Activated CD8-positive, alpha-beta memory T cell treated with anti-CD3 and anti-CD28 coated beads for 48 hours (primary cell): ENCODE measurements at places on chromosomes 4 and X.

- DNase-seq, result no peak
Measured at GRCh38 chr4:114038762-114039387, 59.4 kb upstream of the ARSJ start.

GRCh38 chr4:119659576-119659975 lies 31.0 kb upstream of the PDE5A start:
- no peak for DNase-seq

- DNase-seq, result no peak
Measured at GRCh38 chrX:110462957-110463356, 104.3 kb downstream of the RTL9 start.

GRCh38 chrX:107662824-107663223 lies 34.5 kb downstream of the PRPS1 start:
- DNase-seq, result no peak

DNA sequence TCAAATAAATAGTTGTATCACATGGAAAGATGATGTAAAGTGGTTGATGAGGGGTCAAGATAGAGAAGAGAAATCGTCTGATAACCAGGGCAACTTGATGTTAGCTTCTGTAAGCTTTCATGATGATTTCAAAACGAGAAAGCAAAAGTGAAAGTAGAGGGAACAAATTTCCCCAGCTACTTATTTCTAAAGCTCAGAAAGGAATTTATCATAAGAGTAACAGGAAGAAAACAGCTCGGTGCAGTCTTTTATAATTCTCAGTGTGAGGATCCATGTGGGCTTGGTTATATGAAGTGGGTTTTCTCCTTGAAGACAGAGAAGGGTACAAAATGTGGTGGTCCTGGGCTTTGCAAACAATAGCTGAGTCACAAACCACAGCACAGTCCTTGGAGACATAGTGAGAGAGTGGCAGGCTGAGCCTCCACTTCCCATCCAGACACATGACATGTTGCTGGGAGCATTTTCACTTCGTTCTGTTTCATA lies 32.1 kb upstream of the GLRA2 start:
- no peak for DNase-seq

- DNase-seq, result no peak
Measured at GRCh38 chr4:22389240-22389870, 126.5 kb downstream of the ADGRA3 start.

- no peak for DNase-seq
Measured at GRCh38 chrX:16870862-16871815, 977 bp upstream of the RBBP7 start.

DNA sequence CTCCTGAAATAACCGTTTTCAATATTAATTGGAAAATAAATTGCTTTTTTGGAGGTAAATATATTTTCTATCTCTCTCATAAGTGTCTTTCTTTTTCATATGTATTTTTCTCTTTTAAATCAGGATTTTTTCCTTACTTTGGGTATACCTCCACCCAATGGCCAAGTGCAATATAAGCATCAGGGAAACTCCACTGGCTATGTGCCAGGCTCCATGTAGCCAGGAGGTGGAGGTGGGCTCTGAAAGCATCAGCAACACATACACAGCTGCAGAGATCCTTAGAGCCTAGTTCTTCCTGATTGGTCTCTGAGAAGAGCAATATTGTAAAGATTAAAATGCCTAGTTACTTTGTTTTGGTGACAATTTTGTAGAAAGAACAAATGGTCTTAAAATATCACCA lies 3.4 kb downstream of the GABRA2 start:
- no peak for DNase-seq

DNA sequence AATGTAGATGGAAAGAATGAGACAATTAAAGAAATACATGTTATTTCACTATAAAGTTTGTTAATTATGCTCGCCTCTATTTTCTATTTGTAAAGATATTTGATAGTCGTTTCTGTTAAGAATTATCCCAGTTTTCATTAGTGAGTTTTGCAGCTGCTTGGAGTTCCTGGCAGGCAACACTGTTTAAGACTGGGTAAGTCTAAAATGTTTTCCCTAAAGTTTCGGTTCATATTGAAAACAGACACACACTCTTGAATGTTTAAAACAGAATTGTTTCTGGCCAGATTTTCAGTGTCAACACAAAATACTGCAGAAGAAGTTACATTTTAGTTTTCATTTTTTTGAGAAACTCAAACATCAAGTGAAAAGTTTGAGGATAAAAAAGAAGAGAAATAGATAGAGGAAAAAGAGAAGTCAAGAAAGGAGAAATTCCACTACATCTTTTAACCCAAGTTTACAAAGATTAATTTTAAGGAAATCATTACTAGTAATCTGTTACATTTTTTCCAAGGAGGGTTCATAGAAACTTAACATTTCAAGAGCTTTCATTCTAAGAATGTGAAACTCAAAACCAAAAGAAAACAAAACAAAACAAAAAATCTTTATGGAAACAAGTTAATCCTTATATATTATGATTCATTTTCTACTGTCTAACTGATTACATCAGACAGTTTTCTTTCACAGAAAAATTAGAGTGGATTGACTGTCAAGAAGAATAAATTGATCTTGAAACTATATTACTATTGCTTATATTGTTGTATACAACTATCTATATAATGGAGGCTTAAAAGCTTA lies 305.5 kb downstream of the FAT4 start:
- no peak for DNase-seq

- DNase-seq, result no peak
Measured at GRCh38 chrX:19225909-19226308, 103.6 kb upstream of the ADGRG2 start.

DNA sequence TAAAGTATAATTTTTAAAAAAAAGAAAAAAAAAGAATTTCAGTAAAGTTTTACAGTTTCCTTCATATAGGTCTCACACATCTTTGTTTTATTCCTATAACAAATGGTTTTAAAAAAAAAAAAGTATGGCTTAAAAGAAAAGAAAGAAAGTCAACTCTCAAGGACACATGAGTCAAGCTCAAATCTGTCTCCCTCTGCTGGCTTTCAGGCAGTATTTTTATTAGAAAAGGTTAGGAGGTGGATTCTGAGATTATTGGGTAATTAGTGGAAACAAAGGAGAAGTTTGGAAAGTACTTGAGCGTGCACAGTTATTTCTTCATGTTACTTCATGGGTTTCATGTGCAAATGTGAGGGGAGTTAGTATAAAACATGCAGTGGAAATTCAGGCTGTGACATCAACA lies 36.6 kb upstream of the BTC start:
- no peak for DNase-seq

DNA sequence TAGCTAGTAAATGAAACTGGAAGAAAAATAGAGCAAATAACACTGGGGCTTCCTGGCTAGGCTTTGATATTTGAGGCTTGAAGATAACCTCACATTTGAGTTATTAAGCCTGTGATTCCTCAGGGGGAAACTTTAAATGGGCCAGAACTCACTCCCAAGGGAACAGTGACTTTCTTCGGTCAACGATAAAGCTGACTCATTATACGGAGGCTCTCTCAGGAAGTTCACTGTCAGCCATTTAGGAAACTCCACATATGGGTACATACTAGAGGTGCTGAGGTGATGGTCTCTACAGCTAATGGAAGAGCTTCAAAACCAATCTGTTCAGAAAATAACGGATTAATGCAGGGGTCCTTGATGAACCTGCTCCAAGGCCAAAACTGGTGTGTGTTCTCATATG lies 120.8 kb downstream of the SH2D1A start:
- no peak for DNase-seq

GRCh38 chrX:123138473-123138872 lies 45.6 kb upstream of the GRIA3 start:
- DNase-seq, result no peak

GRCh38 chr4:38308728-38309311 lies 348.6 kb downstream of the PTTG2 start:
- DNase-seq, result no peak

DNA sequence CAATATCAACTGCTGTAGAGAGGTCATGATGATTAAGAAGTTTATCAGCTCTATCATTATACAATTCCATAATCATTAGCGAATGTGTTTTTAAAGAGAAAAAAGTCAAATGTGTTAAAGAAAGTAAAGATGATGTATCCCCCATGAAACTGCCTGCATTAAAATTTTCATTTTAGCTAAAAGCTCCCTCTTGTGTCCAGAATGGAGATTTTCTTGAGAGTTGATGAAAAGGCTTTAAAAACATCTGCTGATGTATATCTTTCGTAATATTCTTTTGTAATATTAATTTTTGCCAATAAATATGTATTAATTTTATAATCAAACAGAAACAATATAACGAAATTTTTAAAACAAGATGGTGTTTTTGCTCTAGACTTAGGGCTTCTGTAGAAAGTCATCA lies 52.1 kb upstream of the LHFPL1 start:
- DNase-seq, result no peak

GRCh38 chrX:53950130-53950733 lies 94.0 kb downstream of the PHF8 start:
- no peak for DNase-seq

DNA sequence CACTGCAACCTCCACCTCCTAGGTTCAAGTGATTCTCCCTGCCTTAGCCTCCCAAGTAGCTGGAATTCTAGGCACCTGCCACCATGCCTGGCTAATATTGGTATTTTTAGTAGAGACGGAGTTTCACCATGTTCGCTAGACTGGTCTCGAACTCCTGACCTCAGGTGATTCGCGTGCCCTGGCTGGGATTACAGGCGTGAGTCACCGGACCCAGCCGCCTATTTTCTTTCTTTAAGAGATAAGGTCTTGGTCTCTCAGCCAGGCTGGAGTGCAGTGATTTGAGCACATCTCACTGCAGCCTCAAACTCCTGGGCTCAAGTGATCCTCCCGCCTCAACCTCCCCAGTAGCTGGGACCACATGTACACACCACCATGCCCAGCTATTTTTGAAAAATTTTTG lies 166.5 kb downstream of the DHRSX start:
- DNase-seq, result no peak

DNA sequence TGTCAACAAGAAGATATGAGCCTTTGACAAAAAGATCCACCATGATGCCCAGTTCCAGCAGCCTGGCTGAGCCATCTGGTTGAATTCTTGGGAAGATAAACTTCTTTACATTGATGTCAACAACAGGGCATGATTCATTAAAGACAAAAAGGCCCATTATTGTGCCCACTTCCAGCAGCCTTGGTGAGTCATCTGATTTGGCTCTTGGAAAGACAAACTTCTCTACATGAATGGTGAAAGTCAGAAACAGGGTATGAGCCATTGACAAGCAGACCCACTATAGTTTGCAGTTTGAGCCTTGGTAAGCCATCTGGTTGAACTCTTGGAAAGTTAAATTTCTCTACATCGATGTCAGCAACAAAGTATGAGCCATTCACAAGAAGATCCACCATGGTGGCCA lies 4.1 kb upstream of the CSF2RA start:
- no peak for DNase-seq

DNA sequence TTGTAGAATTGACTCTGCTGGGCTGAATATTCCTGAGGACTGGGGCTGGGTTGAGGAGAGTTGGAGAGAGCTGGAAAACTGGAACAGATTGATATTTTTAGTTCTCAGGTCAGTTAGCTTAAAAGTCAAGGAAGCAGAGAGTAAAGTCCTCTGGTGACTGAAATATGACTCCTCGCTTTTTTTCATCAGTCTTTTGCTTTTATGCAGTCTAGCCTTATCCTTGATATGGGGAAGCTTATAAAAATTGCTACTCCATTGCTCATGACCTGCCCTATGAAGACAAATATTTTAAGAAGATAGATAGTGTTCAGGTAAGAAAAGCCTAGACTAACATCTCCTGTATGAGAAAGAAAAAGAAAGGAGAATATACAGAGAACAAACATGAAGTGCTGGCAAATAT lies 152.7 kb downstream of the C4orf33 start:
- DNase-seq, result no peak

DNA sequence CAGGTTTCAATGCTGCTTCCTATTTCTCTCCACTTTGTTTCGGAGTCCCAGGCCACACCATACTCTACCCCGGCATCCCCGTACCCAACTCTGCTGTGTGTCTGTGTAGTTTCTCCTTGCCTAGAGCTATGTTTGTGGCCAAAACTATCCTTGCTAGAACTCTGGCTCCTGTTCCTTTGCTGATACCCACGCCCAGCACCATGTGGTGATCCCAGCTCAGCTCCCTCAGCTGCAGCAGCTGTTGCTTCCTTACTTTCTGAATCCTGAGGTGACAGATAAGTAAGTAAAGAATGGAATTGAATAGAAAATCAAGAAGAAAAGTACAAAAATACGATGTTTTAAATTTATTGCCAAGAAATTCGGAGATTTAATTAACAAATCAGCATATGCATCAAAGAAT lies 55.8 kb downstream of the CASP3 start:
- no peak for DNase-seq

DNA sequence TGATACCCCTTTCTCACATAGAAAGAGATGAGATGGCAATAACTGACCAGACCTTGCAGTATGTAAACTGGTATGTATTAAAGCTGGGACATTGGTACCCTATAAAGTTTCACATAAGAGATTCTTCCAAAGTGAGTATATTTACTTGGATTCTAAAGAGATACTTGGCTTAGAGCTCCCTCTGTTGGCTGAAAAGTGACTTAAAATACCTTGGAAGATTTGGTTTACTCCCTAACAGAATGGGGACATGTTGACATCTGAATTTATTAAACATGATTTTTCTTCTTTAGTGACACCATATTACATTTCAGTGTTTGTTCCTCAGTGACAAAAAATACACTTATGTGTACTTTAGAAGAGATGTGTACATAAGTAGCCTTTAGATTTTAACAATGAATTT lies 47.9 kb upstream of the RGN start:
- no peak for DNase-seq

DNA sequence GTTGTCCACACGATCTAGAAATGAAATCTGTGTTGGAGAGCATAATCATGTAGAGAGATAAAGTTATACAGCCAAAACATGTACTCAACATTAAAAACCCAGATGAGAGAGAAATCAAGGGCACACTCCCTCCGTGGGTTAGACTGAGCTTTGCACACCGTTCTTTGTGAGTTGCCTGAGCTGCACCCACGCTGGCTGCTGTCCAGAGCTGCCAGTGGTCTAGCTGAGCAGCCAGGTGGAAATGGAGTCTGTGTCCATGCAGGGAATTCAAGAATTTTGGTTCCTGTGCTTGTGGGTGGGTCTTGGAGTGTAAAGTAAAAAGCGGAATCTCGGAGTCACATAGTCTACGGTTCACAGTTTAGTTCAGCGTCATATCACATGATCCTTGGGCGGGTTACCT lies 84.6 kb downstream of the GPR143 start:
- no peak for DNase-seq

- DNase-seq, result no peak
Measured at GRCh38 chrX:85992811-85993229, 54.5 kb downstream of the CHM start.

- no peak for DNase-seq
Measured at GRCh38 chr4:30721185-30722091, 1.3 kb downstream of the PCDH7 start.

DNA sequence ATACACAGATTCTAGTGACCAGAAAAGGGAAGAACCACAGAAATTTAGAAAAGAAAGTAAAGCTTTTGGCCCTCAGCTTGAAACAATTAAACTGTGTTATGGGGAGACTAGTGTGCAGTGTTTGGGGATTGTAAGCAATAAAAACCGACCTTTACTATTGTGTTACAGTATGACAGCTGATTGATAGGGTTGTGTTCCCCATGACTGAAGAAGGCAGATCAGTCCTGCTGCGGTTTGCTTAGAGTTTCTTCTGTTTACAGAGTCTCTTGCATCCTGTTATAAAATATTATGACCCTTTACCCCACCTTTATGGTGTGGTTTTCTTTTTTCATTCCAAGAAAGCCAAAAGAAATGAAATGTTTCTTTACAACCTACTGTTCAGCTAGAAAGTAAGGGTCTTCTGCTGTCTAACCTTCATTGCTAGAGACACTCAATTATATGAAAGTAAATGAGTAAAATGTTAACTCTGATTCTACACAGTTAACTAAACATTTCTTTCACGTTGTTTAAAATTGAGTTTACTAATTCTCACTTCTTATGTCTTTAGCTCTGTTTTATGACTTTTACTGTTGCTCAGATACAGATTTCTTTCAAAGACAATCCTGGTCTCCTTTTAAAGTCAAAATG lies 18.1 kb downstream of the CHIC1 start:
- DNase-seq, result no peak
